ENCODE measurements at places on chromosomes 1 and 21.

- DNase-seq = no peak
Measured at GRCh38 chr1:66598670-66599069, 64.7 kb downstream of the SGIP1 start.

DNA sequence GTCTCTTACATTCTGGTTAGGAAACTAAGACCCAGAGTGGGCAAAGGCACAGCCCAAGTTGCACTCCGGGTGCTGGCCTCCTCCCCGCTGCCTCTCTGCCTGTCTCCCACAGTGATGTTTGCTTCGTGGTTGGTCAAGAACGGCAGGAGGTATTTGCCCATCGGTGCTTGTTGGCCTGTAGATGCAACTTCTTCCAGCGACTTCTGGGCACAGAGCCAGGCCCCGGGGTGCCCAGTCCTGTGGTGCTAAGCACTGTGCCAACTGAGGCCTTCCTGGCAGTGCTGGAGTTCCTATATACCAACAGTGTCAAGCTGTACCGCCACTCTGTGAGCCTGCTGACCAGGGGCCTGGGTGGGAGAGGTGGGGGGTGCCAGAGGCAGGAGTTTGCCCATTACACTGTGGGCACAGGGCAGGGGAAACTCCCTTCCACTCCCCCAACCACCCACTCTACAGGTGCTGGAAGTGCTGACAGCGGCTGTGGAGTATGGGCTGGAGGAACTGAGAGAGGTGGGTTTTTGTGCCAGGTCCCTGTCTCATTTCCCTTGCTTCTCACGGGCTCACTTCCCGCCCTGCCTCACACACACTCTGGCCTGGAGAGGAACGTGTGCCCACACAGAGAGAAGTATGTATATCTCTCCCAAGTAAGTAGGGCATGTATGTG lies 1.9 kb downstream of the BTBD19 start:
- no peak for DNase-seq

GRCh38 chr1:51285055-51285454 lies 45.3 kb downstream of the TTC39A start:
- DNase-seq = no peak

DNA sequence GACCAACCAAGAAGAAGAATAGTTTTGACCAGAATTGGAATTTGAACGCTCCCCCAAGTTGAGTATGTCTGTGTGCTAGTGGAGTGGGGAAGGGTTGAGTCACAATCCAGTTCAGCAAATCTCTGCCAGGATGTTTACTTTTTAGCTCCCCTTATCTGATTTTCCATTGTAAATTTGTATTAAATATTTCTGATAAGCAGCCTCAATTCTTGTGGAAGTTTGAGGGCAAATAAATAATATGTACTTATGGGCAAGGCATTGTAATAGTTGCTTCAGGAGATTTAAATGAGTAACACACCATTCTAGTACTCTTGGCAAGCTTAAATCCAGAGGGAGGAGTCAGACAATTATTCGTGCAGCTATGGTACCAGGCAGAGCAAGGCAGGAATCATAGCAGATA lies 14.4 kb downstream of the CXADR start:
- no peak for DNase-seq

DNA sequence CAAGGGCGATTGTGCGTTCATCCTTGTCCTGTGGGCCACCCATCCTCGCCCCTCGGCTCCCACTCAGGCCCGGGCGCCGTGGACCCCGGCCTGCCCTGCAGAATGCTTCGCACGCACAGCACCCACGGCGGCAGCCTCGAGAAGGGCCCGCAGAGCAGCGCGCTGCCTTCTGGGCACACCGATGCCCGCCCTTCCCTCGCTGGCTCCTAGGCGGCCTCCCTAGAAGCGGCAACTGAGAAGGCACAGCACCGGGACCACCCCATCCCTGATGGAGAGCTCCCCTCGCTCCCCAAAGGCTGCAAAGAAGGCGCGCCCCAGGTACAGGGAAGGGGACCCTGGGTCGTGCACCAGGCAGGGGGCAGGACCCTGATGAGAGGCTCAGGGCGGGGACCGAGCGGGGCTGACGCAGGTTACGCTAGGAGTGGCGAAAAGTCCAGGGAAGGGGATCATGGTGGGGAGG lies 971 bp downstream of the CAPZB start:
- peak; percentile 64 for DNase-seq

GRCh38 chr1:215064327-215064726 lies 18.2 kb upstream of the KCNK2 start:
- DNase-seq = no peak

DNA sequence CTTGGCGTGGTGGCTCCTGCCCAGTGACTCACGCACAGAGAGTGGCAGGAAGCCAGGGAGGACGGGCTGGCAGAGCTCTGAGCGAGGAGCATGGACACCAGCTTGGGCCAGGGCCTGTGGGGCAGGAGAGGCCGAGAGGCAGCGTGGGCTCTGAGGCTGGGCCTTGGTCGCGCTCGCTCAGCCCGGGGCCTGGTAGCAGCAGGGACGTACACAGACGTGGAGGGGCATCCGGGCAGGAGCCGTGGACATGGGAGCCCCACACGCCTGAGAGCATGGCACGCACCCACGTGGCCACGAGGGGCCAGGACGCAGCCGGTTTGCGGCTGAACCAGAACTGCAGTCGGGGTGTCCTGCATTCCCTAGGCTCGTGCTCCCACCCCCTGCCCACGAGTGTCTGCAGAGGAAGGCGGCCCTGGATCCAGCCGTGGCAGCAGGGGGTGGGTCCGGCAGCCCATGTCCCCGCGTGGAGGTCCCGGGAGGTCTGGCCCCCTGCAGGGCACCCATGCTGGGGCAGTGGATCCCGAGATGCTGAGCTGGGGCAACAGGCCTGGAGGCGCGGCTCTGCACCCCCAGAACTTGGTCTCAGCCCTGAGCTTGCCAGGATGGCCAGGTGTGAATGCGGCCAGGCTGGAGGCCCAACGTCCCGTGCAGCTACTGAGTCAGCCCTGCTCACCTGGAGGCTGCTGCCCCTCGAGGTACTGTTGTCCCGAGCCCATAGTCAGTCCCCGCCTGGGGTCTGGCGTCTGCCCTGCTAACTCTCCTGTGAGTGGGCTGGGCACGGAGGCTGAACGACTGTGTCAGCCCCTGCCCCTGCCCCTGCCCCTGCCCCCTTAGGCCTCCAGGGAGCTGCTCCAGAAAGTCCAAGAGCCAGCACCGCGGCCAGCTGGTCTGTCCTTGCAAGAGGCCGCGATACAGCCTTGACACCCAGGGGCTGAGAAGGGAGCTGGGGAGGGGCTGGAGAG lies 61.6 kb downstream of the SLX9 start:
- DNase-seq = no peak

GRCh38 chr1:2632561-2633361 lies at the start of gene MMEL1:
Gene MMEL1, minus strand, starts transcription at chr1:2633016. Its CDS starts 3,532 bp downstream, at chr1:2629484.
- DNase-seq = no peak

GRCh38 chr1:53448241-53448841 lies 10.9 kb upstream of the DMRTB1 start:
- no peak for DNase-seq

DNA sequence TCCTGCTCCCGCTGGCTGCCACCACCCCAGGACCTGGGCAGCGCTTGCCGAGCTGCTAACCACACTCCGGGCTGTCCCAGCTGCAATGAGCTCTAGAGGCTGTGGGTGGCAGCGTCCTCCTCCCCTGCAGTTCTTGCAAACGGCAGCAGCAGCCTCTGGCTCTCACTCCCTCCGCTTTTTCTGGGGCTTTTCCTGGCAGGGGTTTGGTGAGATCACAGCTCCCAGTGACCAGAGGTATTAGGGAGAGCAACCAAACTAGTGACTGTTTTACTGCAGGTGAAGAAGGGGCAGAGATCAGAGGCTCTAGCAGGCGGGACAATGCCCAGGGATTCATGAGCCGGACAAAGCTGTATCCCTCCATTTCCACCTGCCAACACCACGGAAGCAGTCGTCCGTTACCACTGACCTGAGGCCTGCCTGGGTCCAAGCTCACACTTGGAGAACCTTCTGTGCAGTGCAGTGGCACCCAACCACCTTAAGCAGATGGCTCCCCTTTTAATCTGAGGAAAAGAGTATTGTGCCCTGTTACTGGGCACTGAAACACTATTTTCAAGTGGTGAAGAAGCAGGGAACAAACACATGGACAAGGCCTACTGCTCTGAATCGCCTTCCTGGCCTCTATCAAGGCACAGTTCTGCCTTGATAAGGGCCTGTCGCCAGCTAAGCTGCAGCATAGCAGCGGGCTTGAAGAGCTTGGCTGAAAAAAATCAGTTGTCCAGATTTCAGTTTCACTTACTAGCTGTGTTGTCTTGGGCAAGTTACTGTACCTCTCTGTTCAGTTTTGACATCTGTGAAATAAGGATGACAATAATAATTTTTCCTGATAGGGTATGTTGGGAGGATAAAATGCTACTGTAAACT lies at the start of gene F5:
Gene F5, minus strand, starts transcription at position 87 of the 861 bp plus-strand sequence. CDS start 95 bp downstream, outside the sequence.
- peak; percentile 86 for DNase-seq

DNA sequence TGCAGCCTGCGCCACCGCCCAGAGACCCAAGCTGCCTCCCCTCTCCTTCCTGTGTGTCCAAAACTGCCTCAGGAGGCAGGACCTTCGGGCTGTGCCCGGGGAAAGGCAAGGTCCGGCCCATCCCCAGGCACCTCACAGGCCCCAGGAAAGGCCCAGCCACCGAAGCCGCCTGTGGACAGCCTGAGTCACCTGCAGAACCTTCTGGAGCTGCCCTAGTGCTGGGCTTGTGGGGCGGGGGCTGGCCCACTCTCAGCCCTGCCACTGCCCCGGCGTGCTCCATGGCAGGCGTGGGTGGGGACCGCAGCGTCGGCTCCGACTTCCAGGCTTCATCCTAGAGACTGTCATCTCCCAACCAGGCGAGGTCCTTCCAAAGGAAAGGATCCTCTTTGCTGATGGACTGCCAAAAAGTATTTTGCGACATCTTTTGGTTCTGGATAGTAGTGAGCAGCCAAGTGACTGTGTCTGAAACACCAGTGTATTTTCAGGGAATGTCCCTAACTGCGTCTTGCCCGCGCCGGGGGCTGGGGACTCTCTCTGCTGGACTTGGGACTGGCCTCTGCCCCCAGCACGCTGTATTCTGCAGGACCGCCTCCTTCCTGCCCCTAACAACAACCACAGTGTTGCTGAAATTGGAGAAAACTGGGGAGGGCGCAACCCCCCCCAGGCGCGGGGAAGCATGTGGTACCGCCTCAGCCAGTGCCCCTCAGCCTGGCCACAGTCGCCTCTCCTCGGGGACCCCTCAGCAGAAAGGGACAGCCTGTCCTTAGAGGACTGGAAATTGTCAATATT lies 19.0 kb upstream of the CCDC27 start:
- DNase-seq = no peak

GRCh38 chr1:66951513-66951912 lies 26.7 kb downstream of the MIER1 start:
- no peak for DNase-seq

GRCh38 chr21:36591326-36591970 lies 107.5 kb upstream of the SIM2 start:
- DNase-seq = no peak

- no peak for DNase-seq
Measured at GRCh38 chr1:99601709-99602403, 44.1 kb upstream of the PALMD start.

DNA sequence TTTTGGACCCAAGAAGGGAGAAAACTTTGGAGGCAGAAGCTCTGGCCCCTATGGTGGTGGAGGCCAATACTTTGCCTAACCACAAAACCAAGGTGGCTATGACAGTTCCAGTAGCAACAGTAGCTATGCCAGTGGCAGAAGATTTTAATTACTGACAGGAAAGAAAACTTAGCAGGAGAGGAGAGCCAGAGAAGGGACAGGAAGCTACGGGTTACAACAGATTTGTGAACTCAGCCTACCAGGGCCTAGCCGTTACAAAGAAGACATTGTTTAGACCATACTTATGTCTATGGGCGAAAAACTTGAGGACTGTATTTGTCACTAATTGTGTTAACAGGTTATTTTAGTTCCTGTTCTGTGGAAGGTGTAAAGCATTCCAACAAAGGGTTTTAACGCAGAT lies 10.4 kb upstream of the ACOT11 start:
- DNase-seq = no peak

DNA sequence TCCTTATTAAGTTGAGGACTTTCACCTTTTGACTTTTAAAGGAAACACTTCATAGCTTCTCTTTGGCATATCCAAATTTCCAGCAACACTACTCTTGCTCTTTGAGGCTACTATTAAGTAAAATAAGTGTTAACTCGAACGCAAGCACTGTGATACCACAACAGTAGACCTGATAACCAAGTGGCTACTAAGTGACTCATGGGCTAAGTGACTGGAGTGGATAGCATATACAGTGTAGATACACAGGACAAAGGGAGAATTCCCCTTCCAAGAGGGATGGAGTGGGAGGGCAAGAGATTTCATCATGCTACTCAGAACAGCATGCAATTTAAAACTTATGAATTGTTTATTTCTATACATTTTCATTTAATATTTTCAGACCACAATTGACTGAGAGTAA lies 9.8 kb upstream of the KCNA3 start:
- no peak for DNase-seq

DNA sequence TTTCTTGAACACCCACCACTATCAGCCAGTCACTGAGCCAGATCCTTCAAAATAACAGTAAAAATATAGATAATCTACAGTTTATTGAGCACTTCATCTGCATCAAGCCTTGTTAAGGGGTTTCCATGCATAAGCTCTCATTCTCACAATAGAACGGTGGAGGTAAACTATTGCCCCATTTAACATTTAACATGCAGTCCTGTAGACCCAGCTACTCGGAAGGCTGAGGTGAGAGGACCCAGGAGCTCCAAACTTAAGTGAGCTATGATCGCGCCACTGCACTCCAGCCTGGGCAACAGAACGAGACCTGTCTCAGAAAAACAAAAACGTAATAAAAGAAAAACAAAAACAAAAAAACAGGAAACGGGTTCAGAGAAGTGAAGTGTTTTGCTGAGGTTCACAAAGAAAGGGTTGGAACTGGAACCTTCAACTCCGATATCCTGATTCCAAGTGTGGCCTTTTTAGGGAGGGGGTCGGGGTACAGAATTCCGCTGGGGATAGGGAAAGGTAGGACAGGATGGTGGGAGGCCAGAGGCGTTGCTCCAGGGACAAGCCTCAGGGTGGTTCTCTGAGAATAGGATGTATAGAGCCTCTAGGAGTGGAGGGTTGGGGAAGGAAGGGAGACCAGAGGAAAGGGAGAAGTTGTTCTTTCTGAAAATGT lies 11.6 kb upstream of the SESN2 start:
- no peak for DNase-seq

GRCh38 chr21:38898422-38899096 lies 92.8 kb downstream of the ETS2 start:
- DNase-seq = no peak

GRCh38 chr1:229928767-229929166 lies 138.3 kb upstream of the GALNT2 start:
- no peak for DNase-seq

- DNase-seq = peak; percentile 58
Measured at GRCh38 chr1:15578921-15579682, 5.7 kb downstream of the AGMAT start.

- DNase-seq = no peak
Measured at GRCh38 chr1:37821481-37821880, 13.5 kb upstream of the YRDC start.

GRCh38 chr1:5793516-5793915 lies 198.7 kb downstream of the NPHP4 start:
- DNase-seq = no peak

All from activated CD8-positive, alpha-beta memory T cell treated with anti-CD3 and anti-CD28 coated beads, Interleukin-2, amount 50 U/mL, for 48 hours (primary cell).